NCI-H1417 (cell line): ENCODE measurements at places on chromosomes 16 and 17.

DNA sequence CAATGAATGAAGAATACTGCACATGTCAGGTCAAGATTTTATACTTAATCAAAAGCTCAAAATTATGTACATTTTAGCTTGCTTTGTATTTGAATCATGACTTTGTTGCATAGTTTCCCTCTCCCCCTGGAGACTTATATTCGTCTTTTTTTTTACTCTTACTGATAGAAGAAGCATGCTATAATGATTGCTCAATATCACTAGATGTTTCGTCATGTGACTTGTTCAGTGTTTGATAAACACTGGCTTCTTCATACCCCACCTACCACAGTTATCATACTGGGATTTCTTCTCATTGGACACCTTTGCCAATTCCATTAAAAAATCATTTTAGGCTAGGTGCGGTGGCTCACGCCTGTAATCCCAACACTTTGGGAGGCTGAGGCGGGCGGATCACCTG, 148.7 kb downstream of the FTO start:
- no peak for DNase-seq

DNA sequence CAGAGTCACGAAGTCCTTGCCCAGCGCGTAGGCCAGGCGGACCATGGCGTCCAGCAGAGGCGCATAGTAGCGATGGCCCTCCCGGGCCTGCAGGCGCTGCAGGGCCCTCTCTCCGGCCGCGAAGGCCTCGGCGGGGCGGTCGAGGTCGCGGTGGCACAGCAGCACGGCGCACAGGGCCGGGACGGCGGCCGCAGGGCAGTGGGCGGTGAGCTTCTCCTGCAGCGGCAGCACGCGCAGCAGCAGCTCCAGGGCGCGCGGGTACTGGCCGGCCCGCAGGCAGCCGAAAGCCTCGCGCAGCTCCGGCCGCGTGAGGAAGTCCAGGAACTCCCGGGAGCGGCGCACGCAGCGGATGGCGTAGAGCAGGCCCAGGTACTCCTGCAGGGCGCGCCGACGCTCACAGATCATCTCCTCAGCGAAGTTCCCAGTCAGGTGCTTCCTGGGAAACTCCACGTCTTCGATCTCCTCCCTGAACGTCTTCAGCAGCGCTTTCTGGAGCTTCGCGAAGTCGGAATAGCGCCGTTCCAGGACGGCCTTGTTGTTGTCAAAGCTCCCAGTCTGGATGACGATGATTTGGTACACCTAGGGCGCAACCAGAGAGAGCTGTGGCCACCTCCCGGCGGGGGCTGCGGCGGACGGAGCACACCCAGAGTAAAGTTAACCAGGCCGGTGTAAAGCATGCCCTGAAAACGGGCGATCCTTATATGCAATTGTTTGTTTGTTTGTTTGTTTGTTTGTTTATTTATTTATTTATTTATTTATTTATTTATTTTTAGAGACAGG, 7.4 kb downstream of the SNX20 start:
- no peak for DNase-seq

GRCh38 chr17:4497101-4497824, 1.4 kb upstream of the SPNS2 start:
- DNase-seq = no peak

DNA sequence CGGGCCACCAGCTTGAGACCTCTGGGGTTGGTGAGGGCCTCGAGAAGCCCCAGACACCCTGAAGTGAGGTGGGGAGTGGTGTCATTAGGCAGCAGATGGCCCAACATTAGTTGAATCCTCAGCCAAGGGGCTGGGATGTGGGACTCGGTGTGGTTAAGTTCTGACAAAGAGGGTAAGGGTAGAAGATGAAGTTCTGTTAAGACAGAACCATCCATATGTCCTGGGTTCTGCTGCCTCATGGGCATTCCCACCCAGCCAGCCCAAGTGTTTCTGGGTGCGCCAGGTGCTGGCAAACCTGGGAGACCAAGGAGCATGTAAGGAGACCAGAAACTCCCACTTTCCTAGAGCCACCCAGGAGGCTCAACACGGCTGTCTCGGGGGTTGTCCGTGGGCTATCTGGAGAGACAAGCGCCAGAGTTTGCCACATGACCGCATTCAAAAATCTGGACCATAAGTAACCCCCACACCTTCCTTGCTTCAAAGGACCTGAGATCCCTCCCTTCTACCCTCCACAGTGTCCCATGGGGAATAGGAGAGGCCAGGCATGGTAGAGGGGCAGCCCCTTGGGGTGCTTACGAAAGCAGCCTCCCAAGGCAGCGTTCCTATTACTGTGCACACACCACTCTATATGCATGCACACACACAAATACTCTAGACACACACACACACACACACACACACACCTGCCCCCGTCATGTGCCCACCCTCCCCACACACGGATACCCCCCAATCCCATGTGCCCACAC, 128.7 kb downstream of the C16orf78 start:
- no peak for DNase-seq

GRCh38 chr17:39937447-39937846, 9.9 kb downstream of the LRRC3C start:
- no peak for DNase-seq

DNA sequence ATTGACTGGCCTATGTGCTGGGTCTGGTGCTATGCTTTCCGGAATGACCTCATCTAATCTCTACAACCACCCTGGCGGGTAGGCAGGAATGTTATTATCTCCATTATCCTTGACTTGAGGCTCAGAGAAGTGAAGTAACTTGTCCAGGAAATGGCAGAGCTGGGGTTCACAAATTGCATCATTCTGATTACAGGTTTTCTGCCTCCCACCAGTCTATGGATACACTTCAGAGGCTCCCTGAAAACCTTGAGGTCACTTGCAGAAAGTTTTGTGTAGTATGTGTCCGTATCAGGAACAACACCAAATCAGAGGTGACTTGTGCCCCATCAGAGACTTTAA, 19.1 kb downstream of the NOD2 start:
- DNase-seq = no peak

DNA sequence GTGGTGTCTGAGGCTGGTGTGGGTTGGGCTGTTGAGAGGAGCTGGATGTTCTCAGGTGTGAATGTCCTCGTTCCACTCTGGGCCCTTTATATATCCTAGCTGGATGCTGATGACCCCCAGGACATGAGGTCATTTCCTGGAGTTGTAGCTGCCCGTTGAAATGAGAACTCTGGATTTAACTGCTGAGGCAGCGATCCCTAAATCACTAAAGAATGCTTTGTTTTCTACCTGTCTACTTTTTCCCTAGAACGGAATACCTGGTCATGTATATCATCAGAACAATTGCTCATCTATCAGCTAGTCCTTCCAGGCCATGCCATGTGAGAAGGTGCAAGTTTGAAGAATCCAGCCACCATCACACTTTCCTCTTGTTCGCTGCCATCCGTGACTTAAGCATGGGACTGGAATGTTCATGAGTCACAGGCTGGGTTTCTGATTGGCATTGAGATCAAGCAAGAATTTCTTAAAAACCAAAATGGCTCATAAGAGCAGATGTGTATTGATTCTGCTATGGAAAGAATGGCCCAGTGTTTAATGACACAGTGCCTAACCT, at the start of gene KRTAP2-3:
TSS of gene KRTAP2-3 (minus strand) at position 63 of the 553 bp plus-strand sequence. CDS start 64 bp downstream, outside the sequence.
- no peak for DNase-seq

DNA sequence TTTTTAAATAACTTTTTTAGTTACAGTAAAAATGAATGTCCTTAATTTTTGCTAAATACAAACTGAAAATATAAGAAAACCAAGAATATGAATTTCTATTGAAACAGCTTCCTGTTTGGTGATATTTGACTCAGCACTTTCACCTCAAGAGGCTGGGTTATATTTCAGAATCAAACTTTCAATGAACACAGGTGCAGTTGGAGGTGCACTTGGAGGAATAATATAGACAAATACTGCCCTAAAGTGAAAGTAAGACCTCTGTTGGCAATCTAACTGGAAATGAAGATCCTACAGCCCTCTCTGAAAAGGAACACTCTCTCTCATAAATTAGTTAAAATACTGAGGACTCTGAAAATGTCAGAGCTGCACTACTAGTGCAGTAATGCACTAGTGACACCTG, 106.2 kb downstream of the BRIP1 start:
- no peak for DNase-seq

DNA sequence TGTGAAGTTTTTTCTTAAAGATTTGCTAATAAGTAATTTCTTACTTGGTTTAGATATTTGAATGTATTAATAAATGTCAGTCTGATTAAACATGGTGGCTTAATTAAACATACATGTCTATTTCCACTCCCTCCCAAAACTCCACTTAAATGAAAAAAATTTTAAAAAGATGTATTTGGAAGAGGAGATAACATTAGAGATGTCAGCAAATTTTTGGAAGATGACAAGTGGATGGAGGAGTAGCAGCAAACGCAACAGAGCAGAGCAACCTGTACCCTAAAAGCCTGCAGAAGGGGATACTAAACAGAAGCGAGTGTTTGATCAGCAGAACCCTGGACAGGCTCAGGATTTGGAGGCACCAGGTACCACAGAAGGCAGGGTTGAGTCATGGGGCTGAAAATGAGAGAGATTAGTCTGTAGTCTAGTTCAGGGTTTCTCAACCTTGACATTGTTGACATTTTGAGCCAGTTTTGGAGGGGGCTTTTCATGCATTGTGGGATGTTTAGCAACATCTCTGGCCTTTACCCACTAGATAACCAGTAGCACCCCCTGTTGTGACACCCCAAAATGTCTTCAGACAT, 17.8 kb downstream of the LUC7L3 start:
- DNase-seq = no peak

DNA sequence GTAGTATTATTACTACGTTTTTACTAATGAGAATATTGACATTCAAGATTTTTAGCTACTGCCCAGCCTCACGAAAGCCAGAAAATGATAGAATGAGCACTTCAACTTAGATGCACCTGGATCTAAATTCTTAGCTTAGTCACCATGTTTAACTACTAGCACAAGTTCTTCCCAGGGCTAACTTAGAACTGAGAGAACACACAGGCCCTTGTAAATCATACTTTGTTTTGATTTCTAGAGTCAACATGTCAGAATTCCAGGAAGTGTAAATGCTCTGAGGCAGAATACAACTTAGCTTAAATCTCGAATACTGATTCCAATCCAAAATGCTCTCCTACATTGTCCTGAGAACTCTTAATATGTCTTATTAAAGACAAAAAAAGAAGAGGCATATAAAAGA, 6.8 kb upstream of the ACSM1 start:
- no peak for DNase-seq

- DNase-seq = peak; percentile 77
Measured at GRCh38 chr17:77140878-77141767, at the start of gene SEC14L1. Gene SEC14L1 (plus strand): TSS chr17:77140969. CDS start chr17:77143597, 2,628 bp downstream.

- DNase-seq = no peak
Measured at GRCh38 chr17:55706808-55707773, 15.6 kb downstream of the TMEM100 start.

DNA sequence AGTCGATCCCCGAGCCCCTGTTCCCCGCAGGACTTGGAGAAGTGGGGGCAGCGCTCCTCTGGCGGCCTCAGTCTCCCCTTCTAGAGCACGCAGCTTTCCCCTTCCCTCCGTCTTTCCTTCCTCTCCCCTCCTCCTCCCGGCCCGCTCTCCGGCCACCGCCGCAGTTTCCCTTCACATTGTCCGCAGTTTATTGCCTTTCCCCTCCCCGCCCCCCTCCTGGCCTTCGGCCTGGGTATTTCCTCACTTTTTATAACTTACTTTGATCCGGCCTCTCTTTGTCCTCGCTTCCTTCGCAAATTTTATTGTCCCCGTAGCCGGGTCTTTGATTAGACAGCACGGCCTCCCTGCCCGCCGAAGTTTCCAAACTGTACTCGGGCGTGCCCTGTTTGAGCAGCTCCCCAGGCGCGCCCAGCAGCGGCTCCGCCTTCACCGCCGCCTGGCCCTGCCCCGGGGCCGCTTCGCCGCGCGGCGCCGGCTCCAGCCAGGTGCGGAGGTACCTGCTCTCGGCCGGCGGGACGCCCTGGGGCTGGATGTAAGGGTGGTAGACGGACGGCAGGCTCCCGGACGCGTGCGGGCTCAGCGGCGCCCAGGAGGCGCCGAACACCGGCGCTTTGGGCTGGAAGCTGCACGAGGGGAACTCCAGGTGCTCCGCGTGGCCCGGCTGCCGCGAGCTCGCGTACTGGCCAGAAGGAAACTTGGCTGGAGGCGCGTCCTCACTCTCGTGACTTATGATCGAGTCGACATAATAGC, 488 bp downstream of the HOXB9 start:
- DNase-seq = peak; percentile 80

- no peak for DNase-seq
Measured at GRCh38 chr17:79987187-79987934, 48.3 kb downstream of the TBC1D16 start.

GRCh38 chr17:2414446-2415064, 13.7 kb upstream of the MNT start:
- no peak for DNase-seq

GRCh38 chr17:9925457-9925856, 20.4 kb upstream of the RCVRN start:
- no peak for DNase-seq

- DNase-seq = no peak
Measured at GRCh38 chr16:6967796-6968320, 364.8 kb upstream of the RBFOX1 start.

DNA sequence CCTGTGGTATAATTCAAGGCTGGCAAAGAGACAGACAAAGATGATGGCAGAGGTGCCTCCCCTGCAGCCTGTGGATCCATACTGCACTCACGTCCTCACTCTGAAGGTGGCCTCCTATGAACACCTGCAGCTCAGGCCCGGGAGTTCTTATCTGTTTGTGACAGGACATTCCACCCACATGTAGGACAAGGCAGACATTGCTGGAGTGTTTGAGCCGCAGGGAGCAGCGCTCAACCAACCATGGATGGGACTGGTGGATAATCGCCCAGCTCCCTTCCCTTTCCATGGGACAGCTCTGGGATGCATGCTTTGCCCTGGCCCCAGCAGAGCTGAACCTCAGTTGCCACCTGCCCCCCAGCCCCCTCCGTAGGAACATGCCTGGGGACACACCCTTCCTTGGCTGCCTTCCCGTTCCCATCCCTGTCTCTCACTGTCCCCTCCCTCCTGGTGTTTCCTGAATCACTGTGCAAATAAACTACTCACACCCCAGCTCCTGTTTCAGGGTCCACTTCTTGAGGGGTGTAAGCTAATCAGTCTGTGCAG, 22.2 kb downstream of the ITPRIPL2 start:
- DNase-seq = no peak

- no peak for DNase-seq
Measured at GRCh38 chr17:11901931-11902330, 95.3 kb downstream of the ZNF18 start.

GRCh38 chr16:47886139-47886538, 269.7 kb downstream of the ABCC12 start:
- no peak for DNase-seq

DNA sequence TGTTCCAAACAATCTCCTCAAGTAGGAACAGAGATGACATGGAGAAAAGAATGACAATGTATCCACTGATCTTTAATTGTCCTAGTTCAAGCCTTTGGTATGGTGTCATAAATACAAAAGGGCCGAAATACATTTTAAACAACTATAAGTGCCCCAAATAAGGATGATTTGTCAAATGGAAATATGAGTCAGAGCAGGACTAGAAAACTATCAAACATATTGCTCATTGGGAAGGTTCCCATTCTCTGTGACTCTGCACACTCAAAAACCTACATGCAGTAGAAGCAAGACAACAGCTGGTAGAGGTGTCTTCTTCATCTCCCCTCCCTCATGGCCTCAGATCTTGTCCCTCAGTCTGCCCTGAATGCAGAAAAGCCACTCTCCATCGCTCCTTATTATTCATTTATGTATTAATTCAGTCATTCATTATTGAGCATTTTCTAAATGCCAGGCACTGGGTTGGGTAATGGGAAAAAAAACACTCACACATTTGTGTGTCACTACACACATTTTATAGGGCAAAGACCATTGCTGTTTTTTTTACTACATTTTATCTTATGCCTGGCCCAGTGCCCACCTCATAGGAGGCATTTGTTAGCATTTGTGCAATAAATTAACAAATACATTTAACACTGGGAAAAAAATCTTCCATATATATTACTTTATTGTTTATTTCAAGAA, 10.1 kb downstream of the CA10 start:
- DNase-seq = no peak
